Spleen (tissue), 13 donors: ENCODE measurements at places on chromosomes 4 and X. TPM values are rescaled to one million over a fixed set of nuclear protein-coding genes. Genes with fewer than 3 reads are reported as not detected.
A peak's percentile ranks its signal among the peaks of the same experiment; 100 is the strongest.

The CFP gene
- total RNA-seq = 115 TPM

The SERPINA7 gene
- total RNA-seq = not detected

DNA sequence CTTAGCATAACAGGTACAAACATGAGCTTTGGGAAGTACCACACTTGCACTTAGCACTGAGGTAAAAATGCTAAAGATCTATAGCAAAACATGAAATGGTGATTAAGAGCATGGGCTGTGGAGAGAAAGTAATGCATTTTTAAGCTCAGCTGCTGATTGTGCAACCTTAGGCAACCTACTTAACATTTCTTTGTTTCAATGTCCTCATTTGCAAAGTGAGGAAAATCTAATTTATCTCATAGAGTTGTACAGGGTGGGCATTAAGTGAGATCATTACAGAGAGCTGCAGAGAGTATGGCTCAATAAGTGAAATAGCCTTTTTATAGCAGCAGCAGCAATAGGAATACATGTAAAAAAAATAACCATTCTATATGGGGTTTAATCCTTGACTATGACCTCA, 87.0 kb downstream of the PAK3 start:
- DNase-seq = no peak

GRCh38 chrX:40778861-40779575, 43.7 kb upstream of the MED14 start:
- DNase-seq = no peak

GRCh38 chrX:42739741-42740140, 38.2 kb downstream of the PPP1R2C start:
- DNase-seq = no peak

DNA sequence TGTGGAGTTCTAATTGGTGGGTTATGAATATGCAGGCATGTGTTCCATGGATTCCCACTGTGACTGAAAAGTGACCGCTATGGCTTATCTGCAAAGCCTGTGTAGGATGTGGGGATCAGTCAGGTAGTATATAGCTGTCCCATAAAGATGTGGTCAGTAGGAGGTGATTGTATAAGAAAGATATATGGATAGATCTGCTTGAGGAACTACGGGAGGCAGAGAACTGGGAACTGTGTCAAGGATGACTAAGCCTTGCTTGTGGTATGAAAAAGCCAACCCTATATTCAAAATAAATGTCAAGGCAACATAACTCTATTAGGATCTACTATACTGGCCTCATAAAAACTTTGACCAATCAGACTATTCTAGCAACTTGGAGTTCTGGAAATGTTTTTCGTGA, 185.2 kb downstream of the KLHL4 start:
- DNase-seq = no peak

- peak; percentile 85 for DNase-seq
Observed at GRCh38 chrX:20060961-20061748, 55.6 kb downstream of the MAP7D2 start.
